HCT116 (cell line): ENCODE measurements at places on chromosomes 12 and 14.
A peak's percentile ranks its signal among the peaks of the same experiment; 100 is the strongest.

DNA sequence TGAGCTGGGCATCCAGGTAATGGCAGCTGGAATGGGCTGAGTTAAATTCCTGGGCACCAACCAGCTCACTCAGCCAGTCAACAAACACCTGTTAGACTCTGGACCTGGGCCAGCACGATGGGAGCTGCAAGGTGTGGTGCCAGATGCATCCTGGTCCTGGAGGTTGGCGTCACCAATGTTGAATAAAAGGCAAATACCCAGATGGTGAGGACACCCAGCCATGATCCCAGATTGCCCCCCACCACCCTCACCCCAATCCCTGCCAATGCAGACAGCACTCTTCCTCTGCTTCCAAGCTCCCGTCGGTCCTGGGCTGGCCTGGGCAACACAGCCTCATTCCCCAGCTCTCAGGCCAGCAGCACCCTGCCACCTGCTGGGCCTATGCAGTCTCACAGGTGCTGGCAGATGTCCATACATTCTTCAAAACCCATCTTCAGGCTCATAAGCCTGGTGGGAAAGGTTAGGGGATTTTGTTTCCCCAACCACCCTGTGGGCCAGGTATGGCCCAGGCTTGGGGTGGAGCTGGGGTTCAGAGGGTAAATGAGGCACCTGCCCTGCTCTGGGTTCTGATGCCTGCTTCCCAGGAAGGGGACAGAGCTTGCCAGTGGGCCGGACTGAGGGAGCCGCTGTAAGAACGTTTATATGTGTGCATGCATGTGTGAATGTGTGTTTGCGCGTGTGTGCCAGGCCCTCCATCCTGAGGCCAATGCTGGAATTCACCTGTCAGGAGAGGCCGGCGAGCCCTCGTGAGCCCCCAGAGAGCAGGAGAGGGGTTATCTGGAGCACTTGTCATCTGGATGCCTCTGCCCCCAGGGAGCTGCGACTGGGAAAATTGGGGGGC, 58.0 kb downstream of the LGMN start:
- DNase-seq, result peak; percentile 59

- DNase-seq, result no peak
Measured at GRCh38 chr14:90499121-90499520, 102.3 kb downstream of the CALM1 start.

GRCh38 chr12:106581543-106582248, 1.1 kb upstream of the RFX4 start:
- no peak for DNase-seq

GRCh38 chr14:37695866-37696265, 100.4 kb downstream of the TTC6 start:
- DNase-seq, result no peak

GRCh38 chr12:116226026-116226425, 51.5 kb downstream of the MED13L start:
- no peak for DNase-seq

GRCh38 chr12:53727310-53728041, at the start of gene CALCOCO1:
CALCOCO1 (minus strand) TSS chr12:53727452; CDS start chr12:53725242, 2,210 bp downstream.
- peak; percentile 96 for DNase-seq

GRCh38 chr14:68441542-68441941, 351.3 kb downstream of the ZFP36L1 start:
- no peak for DNase-seq

DNA sequence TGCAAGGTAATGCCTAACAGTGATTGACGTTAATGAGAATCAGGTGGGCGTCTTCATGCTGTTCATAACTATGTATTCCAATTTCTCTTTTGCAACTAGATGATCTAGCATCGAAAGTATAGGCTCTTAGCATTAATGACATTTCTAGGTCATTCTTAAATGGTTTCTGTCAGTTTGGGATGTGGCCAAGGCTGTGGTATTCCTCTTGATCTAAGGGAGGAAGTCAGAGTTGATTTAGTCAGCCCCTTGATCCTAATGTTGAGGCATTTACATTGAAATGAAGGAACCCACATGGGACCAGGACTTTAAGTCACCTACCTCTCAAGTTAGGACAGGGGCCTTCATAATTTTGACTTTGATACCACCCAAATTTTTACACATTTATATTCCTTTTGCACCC, 448.1 kb downstream of the NPAS3 start:
- DNase-seq, result no peak

- no peak for DNase-seq
Measured at GRCh38 chr14:71692496-71692895, 239.7 kb upstream of the RGS6 start.

- no peak for DNase-seq
Measured at GRCh38 chr12:3483089-3483488, 7.9 kb upstream of the PRMT8 start.

DNA sequence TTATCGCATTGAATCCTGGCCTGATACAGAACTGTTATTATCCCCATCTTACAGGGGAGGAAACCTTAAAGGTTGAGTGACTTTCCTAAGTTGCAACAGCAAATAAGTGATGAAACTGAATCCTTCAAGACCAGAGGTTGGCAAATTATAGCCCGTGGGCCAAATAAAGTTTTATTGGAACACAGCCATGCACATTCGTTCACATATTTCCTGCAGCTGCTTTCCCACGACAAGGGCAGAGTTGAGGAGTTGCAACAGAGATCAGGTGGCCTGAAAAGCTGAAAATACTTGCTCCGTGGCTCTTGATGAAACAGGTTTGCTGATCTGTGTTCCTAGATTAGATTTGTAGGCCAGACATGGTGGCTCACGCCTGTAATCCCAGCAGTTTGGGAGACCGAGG, 126.7 kb downstream of the PHETA1 start:
- DNase-seq, result no peak

DNA sequence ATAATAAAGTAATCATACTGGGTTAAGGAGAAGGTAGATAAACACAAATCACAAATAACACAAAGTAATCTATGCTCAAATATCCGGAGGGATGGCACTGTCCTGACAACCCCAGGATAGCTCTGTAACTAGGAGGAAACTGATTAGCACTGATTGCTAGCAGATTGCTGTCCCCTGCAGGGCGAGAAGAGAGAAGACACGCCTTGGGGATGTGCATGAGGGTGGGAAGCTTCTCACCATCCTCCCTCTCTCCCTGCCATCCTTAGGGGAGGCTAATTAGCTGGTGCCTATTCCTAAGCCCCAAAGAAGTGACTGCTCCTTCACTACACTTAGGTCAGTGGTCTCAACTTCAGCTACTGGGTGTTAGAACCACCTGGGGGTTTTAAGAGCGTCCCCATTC, 27.0 kb upstream of the TMEM260 start:
- no peak for DNase-seq

GRCh38 chr14:105971593-105972500, 445.5 kb downstream of the TMEM121 start:
- DNase-seq, result no peak

- DNase-seq, result no peak
Measured at GRCh38 chr12:102343361-102344121, 136.8 kb downstream of the IGF1 start.

GRCh38 chr14:69945347-69945746, 66.1 kb downstream of the SMOC1 start:
- no peak for DNase-seq

DNA sequence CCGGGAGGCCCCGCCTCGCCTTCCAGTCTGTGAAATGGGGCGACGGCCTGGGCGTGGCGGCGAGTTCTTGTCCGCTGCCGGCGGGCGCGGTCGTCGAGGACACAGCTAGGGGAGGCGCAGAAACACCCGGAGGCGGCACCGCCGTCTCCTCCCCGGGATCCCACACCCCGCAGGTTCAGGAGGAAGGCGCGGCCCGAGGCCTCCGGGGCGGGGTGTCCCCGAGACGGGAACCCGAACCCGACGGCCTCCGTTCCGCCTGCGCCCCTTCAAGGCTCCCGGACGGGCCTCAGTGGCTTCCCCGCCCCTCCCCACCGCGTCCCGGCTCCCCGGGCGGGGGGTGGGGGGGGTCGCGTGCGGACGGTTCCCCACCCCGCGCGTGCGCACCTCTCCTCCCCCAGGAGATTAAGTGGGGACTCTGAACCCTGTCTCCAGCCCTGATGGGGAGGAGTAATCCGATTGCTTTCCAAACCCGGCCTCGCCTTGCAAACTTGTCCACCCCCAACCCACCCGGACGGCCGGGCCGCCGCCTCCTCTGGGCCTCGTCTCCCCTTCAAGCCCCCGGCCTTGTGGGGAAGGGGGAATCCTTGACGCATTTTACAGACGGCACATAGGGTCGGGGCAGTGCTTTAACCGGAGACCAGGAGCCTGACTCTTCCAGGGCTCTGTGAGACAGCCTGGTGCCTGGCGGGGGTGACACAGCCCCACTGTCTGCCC, 35.3 kb upstream of the ANKRD9 start:
- DNase-seq, result no peak

DNA sequence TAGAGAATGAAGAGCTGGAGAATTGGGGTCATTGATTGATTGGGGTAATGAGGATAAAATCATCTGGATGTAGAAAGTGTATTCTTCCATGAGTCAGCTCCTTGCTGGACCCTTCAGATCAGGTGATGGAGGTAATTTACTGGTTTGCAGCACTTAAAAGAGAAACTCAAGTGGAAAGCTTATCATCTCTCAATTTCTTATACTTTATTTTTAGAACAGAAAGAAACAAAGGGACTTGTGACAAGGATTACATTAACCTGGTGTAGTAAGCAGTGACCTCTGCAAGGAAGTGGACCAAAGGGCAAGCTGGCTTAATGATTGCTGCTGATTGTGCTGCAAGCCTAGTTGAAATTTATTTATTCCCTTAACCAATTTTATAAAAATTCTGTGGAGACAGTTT, 405.0 kb downstream of the TRHDE start:
- no peak for DNase-seq

DNA sequence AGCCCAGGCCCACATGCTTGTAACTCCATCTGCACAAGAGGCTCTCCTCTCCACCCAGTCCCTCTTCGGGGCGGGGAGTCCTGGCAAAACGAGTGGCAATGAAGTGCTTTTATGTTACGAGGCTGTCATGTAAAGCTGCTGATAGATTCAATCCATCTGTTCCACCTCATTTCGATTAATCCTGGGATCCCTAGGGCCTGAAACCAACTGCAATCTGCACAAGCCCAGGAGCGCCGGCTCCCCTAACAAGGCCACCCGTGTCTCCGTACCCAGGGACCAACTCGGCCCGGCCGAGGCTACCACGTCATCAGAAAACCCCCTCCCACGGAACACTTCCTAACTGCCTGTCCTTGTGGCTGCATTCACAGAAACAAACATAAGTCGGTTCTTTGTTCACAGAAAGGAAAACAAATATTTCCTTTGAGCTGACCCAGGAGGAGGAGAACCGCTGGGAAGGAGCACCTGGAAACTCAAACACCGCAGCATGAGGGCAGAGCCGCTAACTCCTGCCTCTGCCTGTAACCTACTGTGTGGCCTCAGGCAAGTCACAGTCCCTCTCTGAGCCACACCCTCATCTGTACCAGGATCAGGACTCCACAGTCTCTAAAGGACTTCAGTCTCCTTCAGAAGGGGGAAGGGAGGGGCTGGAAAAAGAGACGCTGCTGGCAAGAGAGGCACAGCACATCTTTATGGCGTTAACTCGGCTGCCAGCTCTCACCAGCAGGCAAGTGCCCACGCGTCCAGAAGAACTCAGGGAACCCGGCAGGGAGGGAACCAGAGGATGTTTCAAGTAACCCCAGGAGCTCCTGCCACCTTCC, 47.8 kb downstream of the CCDC88C start:
- no peak for DNase-seq

DNA sequence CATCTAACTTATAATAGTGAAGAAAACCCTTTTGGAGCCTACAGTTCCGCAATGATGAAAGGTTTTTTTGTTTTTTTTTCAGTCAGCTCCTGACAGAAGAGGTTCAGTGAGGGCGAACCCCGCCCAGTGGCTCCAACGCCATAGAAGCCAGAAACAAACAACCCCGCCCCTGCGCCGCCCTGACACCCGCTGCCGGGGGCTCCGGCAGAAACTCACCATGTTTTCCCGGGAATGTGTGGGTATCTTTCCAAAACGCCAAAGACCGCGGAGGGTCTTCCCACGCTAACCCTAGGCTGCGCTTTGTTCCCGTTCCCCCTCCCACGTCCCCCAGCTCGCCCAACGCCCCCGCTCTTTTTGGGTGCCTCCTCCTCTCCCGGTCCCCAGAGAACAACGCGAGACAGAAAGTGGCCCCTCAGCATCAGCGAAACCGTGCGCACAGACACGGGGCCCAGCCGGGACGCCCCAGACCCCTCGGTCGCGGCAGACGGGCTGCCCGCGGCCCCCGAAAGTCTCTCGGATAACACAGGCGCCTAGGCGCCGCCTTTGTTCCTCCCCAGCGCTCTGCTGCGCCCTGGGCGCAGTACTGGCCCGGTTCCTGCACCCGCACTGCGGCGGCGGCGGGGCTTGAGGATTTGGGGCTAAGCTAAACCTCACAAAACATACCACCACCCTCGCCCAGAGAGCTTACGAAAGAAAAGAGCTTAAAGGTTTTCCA, 522 bp downstream of the TUBA1A start:
- DNase-seq, result peak; percentile 56

DNA sequence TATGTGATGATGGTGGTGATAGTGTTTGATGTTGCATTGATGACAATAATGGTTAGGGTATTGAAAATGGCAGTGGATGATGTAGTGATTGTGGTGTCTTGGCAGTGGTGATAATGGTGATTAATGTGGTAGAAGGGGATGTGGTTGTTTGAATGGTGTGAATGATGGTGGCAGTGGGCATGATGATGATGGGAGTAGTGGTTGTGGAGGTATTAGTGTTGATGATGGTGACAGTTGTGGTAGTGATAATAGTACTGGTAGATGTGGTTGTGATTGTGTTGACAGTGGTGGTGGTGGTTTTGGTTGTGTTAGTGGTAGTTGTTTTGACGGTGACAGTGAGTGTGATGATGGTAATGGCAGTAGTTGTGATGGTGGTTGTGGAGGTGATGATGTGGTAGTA, 1049.0 kb downstream of the VRK1 start:
- no peak for DNase-seq

GRCh38 chr12:95218150-95219133, 835 bp downstream of the VEZT start:
- no peak for DNase-seq

GRCh38 chr14:21382886-21383847, 652 bp downstream of the SUPT16H start:
- no peak for DNase-seq

- no peak for DNase-seq
Measured at GRCh38 chr14:85542623-85543022, 12.7 kb downstream of the FLRT2 start.

GRCh38 chr12:101527682-101528081, 52.5 kb downstream of the SPIC start:
- no peak for DNase-seq

- DNase-seq, result no peak
Measured at GRCh38 chr14:71130491-71131179, 223.4 kb downstream of the PCNX1 start.

DNA sequence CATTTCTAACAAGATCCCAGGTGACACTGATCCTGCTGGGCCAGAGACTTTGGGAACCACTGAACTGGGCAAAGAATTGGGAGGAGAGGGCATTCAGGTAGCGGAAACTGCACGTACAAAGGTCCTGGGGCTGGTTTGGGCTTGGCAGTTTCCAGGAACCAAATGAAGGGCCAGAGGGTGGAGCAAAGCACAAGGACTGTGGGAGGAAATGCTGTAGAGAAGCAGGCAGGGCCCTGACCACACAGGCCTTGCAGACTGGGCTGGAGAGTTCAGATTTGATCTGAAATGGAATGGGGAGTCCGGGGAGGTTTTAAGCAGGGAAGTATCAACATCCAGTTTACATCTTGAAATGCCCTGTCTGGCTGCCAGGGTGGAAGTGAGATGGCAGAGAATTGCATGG, 195.1 kb downstream of the PHETA1 start:
- DNase-seq, result no peak

- DNase-seq, result no peak
Measured at GRCh38 chr14:67487937-67488893, at the start of gene TMEM229B. TMEM229B (minus strand) TSS chr14:67488721; CDS start chr14:67473923, 14,798 bp downstream.

- no peak for DNase-seq
Measured at GRCh38 chr12:6321905-6322304, 11.4 kb downstream of the PLEKHG6 start.
